ENCODE measurements at places on chromosomes 12 and 14.
A peak's percentile ranks its signal among the peaks of the same experiment; 100 is the strongest.

GRCh38 chr12:98856897-98857540 is 211.9 kb downstream of the APAF1 start:
- DNase-seq, result no peak

DNA sequence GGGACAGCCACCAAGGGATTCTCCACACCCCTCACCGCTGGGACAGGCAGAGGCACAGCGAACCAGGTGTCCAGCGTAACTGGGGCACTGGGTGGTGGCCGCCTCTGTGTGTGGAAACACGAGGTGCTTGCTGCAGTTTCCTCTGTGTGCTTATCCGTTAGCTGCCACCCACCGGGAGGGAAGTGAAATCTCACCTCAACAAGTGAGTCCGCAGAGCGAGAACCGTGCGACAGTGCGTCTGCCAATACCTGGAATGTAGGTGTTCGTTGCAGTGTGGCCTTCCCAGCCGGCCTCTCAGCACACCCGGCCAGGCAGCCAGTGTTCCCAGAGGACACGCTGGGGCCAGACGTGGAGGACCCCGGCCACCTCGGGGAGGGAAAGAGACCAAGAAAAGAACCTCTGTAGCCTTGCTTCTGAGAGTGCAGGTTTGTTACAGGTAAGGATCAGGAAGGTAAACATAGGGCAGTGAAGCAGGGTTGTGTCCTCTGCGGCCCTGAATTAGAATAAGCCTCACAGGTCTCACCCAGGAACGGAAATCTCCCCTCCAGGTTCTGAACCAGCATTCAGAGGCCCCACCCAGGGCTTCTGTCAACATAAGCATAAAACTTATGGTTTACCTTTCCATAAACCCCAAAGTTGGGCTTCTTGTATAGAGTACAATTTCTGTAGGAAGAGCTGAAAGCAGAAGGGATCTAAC is 1.5 kb downstream of the BCL2L14 start:
- DNase-seq, result no peak

- DNase-seq, result no peak
These were observed 248.5 kb downstream of the RERGL start for GRCh38 chr12:17841496-17841895.

GRCh38 chr14:65958664-65959562 is 527.3 kb upstream of the CCDC196 start:
- DNase-seq, result peak; percentile 14

DNA sequence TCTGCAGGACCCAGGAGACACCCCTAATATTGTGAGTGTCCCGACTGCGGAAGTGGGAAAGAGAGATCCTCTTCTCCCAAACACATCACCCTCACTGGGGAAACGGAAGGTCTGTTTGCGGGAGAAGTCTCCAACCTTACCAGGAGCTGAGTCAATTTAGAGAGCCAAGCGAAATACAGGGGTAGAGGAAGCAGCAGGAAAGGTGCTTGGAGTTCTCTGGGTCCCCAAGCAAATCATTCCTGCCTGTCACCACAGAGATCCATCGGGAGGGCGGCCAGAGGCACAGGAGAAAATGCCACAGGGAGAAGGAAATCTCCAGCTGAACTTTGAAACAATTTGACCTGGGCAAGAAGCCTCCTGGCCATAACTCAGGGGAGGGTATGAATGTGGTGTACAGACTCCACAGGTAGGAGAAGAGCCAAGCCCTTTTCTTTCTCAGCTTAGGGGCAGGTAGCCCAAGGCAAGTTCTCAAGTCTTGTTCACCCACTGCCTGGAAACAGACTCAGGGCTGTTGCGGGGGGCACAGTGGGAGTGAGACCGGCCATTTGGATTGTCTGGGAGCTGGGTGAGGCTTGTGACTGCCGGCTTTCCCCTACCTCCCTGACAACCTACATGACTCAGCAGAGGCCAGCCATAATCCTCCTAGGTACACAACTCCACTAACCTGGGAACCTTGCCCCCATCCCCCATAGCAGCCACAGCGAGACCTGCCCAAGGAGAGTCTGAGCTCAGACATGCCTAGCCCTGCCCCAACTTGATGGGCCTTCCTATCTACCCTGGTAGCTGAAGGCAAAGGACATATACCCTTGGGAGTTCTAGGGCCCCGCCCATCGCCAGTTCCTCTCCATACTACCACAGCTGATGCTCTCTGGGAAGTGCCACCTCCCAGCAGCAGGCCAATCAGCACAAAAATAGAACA is 211.9 kb upstream of the ARHGAP5 start:
- DNase-seq, result no peak

GRCh38 chr14:77562681-77563080 is 53.8 kb downstream of the SPTLC2 start:
- DNase-seq, result no peak

- DNase-seq, result no peak
These were observed 193.0 kb downstream of the TTC8 start for GRCh38 chr14:89017417-89017816.

DNA sequence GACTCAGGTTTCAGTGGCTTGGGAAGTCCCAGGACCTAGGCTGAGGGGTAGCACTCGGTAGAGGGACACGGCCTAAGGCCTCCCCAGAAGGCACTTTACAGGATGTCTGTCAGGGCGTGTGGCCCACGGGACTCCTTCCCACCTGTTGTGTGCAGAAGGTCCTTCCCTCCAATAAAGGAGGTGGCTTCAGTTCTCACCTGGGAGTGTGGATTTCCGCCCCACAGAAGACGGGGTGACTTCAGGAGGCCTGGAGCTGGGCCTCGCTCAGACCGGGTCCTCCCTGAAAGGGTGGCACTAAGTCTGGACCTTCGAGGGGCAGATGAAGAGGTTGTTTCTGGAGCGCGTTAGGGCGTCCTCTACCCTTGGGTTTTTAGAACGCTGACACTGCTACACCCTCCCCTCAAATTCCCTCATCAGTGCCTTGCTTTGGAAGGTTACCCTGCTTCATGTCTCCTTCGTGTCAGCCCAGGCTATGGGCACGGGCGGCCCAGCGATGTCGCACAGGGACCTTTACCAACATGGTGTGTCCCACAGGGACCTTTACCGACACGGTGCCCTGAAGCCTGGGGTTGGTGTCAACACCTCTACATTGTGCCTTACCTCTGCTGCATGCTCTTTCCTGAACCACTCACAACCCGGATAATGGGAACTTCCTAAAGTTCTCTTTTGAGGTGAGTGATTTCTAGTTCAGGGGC is 7.1 kb downstream of the SLC6A12 start:
- DNase-seq, result no peak

DNA sequence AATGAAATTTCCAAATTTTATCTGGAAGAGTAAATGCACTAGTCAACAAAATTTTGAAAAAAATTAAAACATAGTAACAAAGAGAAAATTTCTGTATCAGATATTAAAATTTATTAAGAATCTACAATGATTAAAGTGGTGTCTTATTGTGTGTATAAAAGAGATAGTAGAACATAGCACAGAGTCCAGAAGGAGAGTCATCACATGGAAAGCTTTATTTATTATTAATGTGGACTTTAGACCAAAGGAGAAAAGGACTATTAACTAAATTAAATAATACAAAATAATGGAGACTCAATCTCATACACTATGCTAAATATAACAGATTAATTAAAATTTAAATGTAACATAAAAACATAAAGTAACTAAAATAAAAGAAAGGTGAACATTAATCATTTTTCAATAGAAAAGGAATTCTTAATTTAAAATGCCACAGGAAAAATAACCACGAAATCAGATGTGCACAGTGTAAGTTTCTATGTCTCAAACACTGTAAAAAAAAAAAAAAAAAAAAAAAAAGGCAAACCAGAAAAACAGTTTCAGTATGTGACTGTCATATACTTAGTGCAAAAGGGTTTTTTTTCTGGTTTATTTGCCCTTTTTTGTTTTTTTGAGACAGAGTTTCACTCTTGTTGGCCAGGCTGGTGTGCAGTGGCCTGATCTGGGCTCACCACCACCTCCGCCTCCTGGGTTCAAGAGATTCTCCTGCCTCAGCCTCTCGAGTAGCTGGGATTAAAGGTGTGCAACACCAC is 95.4 kb downstream of the MYF5 start:
- no peak for DNase-seq
